ENCODE measurements at places on chromosomes 5 and 9.
A peak's percentile ranks its signal among the peaks of the same experiment; 100 is the strongest.

GRCh38 chr5:170306381-170306831 lies 8.8 kb upstream of the LCP2 start:
- DNase-seq, result no peak

- no peak for DNase-seq
These were observed 208.4 kb upstream of the TBCA start for GRCh38 chr5:77984587-77984986.

- no peak for DNase-seq
These were observed 178.5 kb upstream of the SLC24A2 start for GRCh38 chr9:19967216-19967887.

GRCh38 chr5:71576241-71576640 lies 10.9 kb upstream of the MCCC2 start:
- DNase-seq, result no peak

DNA sequence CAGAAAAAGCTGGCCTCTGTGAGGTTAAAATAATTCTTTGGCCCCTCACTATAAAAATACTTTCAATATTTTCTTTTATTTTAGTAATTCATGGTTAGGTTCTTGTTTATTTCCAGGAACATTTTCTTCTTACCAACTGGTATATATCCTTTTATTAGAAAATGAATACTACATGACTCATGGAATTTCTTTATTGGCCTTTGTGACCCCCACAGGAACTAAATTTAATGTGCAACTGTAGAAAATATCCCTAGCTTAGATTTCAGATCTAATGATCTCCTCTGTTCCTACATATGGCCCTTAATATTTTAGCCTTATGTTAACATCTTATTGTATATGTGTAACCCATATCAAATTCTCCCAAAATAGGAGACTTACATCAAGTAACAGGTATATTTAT lies 429.9 kb downstream of the NR2F1-AS1 start:
- no peak for DNase-seq

- peak; percentile 8 for DNase-seq
These were observed 70.4 kb upstream of the CTSV start for GRCh38 chr9:97109194-97109811.

All from AG08396 (cell line).